8988T (cell line): ENCODE measurements at places on chromosomes 16 and 17.

GRCh38 chr17:34300652-34301370 lies 15.3 kb downstream of the CCL11 start:
- no peak for DNase-seq

GRCh38 chr17:61635913-61636432 lies 45.0 kb upstream of the NACA2 start:
- DNase-seq = no peak

DNA sequence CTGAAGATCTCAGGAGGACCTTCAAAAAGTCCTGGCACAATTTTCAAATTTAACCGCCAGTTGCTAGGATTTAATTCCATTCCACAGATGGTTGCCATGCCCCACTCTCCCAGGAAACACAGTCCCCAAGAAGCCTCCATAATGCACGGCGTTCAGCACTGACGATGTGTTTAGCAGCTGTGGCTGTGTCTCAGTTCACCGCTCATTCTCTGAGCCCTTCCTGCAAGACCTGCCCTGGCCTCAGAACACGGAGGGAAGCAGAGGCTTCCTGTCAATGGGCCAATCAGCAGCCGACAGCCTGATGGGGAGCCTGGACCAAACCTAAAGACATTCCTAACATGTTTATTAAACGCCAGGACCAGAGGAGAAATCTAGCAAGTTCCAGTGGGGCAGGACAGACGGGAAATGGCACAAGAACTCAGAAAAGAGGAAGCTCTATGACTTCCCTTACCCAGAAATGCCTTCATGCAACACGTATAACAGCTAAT lies 4.9 kb downstream of the MYLK3 start:
- DNase-seq = no peak

- no peak for DNase-seq
Measured at GRCh38 chr16:17346621-17347569, 123.9 kb downstream of the XYLT1 start.

DNA sequence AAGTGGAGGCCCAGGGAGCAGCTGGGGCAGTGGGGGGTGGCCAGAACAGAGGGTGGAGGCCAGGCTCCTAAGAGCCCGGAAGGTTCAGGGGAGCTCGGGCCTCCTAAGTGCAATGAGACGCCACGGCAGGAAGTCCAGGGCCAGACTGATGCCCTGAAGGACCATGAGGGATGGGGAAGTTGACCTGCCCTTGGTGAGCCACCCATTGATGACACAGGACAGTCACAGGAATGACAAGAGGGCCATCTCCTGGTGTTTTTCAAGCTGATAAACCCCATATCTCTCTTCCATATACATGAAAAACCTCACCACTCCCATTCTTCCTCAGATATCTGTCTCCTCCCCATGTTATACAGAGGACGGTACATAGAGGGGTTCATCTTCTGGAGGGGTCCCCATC lies 5.8 kb upstream of the MRPL58 start:
- DNase-seq = no peak

DNA sequence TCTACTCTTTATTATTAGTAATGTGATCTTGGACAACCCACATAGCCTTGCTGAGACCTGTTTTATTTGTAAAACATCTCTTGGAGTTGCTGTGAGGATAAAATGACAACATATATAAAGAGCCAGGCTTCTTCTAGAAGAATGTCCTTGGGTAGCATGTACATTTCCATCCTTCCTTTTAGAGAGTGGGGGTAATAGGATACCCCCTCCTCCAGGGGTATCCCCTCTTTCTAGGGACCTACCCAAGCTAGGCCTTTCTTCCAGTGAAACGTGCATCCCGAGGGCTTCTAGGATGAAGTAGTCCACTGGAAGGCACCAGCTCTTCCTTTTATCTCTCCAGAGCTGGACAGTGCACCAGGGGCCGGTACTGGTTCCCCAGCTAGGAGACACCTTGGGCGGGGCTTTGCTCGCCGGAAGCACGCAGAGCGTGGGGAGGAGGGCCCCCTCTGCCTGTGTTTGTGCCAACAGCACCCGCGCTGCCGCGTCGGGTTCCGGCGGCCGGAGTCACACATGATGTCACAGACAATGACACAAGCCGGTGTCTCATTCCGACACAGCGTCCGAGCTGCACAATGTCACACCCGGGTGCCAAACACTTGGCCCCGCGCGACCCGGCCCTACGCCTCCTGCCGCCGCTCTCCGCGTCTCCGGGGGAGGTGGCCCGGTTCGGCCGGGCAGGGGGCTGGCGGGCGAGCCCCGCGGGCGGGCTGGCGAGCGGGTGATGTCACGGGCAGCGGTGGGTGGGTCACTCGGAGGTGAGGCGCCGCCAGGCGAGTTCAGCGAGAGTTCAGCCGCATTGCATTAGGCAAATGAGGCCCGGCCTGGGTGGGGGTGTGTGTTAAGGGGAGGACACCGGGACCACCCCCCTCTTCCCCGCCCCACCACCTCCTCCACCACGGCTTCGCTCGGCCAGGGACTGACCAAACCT lies 23.4 kb downstream of the GJD3 start:
- peak; percentile 72 for DNase-seq
